ENCODE measurements at places on chromosomes 5 and 9. TPM values are rescaled to one million over a fixed set of nuclear protein-coding genes. Genes with fewer than 3 reads are reported as not detected.

- no peaks in the 10 kb centered on the region for H3K4me1 ChIP-seq
- H3K27ac ChIP-seq = no peak overlapping the region
- no peak for DNase-seq
- no peaks in the 10 kb centered on the region for H3K36me3 ChIP-seq
- H3K27me3 ChIP-seq = no peaks in the 10 kb centered on the region
- H3K4me3 ChIP-seq = no peak overlapping the region
Measured at GRCh38 chr9:109742776-109743348, 37.1 kb upstream of the PALM2AKAP2 start.

GRCh38 chr5:77208507-77209163 lies 1.8 kb upstream of the PDE8B start:
- no peak for DNase-seq
- H3K4me1 ChIP-seq = peaks cover 6% of the 10 kb centered on the region
- H3K36me3 ChIP-seq = no peaks in the 10 kb centered on the region
- no peak overlapping the region for H3K27ac ChIP-seq

DNA sequence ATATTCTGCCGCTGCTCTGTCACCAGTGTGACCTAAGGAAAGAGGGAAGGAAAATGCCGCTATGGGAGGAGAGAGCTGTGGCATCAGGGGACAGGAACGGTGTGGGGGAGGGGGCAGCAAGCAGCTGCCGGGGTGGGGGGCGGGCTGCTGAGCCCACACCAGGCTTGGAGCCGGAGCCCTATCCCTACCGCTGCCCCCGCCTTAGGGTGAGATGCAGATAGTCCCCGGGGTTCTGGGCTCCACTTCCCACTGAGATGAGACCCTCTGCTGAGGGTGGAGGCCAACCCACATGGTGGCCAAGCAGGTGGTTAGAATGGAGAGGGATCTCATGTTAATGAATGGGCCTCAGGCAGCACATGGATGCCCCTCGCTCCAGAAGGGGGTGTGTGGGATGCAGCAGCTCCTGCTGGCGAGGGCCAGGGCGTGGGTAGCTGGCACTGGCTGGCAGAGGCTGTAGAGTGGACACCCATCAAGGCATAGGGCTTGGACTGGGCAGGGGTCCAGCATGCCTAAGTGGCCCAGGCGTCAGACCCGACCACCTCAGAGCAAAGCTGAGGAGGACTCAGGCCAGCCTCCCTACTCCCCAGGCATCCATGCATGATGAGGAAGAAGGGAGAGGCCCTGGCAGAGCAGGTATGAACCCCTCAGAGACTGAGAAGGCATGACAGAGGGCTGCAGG lies 131.5 kb downstream of the ZNF354C start:
- DNase-seq = no peak
- no peak overlapping the region for H3K27ac ChIP-seq
- no peaks in the 10 kb centered on the region for H3K27me3 ChIP-seq
- no peak overlapping the region for H3K4me3 ChIP-seq
- H3K36me3 ChIP-seq = no peaks in the 10 kb centered on the region
- H3K4me1 ChIP-seq = peaks cover 6% of the 10 kb centered on the region

- no peak for DNase-seq
- H3K27ac ChIP-seq = no peak overlapping the region
- H3K27me3 ChIP-seq = no peaks in the 10 kb centered on the region
- no peak overlapping the region for H3K4me3 ChIP-seq
- H3K4me1 ChIP-seq = no peaks in the 10 kb centered on the region
Measured at GRCh38 chr5:127577458-127577857, 60.0 kb downstream of the PRRC1 start.

- no peak overlapping the region for H3K27ac ChIP-seq
- H3K4me1 ChIP-seq = no peaks in the 10 kb centered on the region
- no peak for DNase-seq
- H3K27me3 ChIP-seq = no peaks in the 10 kb centered on the region
Measured at GRCh38 chr5:103472265-103472664, 90.3 kb downstream of the NUDT12 start.

- H3K4me1 ChIP-seq = no peaks in the 10 kb centered on the region
- no peak overlapping the region for H3K4me3 ChIP-seq
- H3K27me3 ChIP-seq = peaks cover 29% of the 10 kb centered on the region
- H3K27ac ChIP-seq = no peak overlapping the region
- no peak for DNase-seq
- no peaks in the 10 kb centered on the region for H3K36me3 ChIP-seq
Measured at GRCh38 chr9:37005517-37006140, 28.4 kb downstream of the PAX5 start.

GRCh38 chr9:19023078-19023477 lies 9.9 kb downstream of the SAXO1 start:
- DNase-seq = no peak
- no peaks in the 10 kb centered on the region for H3K4me1 ChIP-seq
- no peak overlapping the region for H3K4me3 ChIP-seq

- no peaks in the 10 kb centered on the region for H3K4me1 ChIP-seq
- DNase-seq = no peak
- no peaks in the 10 kb centered on the region for H3K27me3 ChIP-seq
- H3K36me3 ChIP-seq = no peaks in the 10 kb centered on the region
Measured at GRCh38 chr9:86697999-86698398, 249.3 kb downstream of the GAS1 start.

- H3K36me3 ChIP-seq = no peaks in the 10 kb centered on the region
- no peak overlapping the region for H3K27ac ChIP-seq
- no peaks in the 10 kb centered on the region for H3K27me3 ChIP-seq
Measured at GRCh38 chr5:150272531-150272930, 17.0 kb downstream of the CAMK2A start.

DNA sequence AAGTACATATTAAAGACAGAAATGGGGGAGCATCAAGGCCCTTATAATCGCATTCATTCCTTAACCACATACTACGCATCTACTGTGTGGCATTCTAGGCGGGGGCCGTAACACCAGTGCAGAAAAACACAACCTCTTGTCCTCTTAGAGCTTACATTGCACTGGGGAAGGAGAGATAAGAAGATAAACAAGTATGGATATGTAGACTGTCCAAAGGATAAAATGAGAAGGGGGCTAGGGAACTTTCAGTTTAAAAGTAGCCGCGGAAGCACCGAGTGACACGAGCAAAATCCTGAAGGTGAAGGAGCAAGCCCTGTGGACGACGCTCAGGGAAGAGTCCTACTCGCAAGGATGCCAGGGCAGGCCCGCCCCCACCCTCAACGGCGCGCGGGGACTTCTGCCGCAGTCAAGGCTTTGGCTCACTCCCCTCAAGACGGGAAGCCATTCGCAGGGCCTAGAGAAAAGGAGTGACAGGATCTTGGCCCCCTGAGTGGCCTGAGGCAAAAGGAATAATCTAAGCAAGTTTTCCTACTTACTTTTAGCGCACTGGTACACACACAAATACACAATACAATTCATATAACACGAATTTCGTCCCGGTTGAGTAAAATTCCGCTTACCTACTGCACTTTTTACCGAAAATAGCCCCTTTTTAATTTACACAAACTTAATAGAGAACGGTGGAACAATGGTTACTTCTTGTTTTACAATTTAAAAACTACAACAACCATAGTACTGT lies 1.3 kb upstream of the NIPBL start:
- H3K4me3 ChIP-seq = peak overlapping the region; percentile 96
- H3K27me3 ChIP-seq = no peaks in the 10 kb centered on the region
- H3K27ac ChIP-seq = peak overlapping the region; percentile 98
- DNase-seq = peak; percentile 72
- H3K4me1 ChIP-seq = peaks cover 34% of the 10 kb centered on the region

CCDC192 gene
- total RNA-seq = not detected

PCDHA9 gene
- under 0.01 TPM for total RNA-seq

GRM6 gene
- 0.23 TPM for total RNA-seq

FAM81B gene
- total RNA-seq = not detected

PRRC2B gene
- total RNA-seq = 44.3 TPM

MEGF10 gene
- 0.33 TPM for total RNA-seq

DAB2 gene
- total RNA-seq = 25.6 TPM

All from liver (tissue), 10 donors.